ENCODE measurements at places on chromosomes 1 and 21. TPM values are rescaled to one million over a fixed set of nuclear protein-coding genes. Genes with fewer than 3 reads are reported as not detected.

The CBS gene
- 11.5 TPM for total RNA-seq

The AIRE gene
- not detected for total RNA-seq

The NBPF11 gene
- total RNA-seq = 5.1 TPM

The IL10 gene
- not detected for total RNA-seq

The CLCA4 gene
- total RNA-seq = not detected

The DRAXIN gene
- total RNA-seq = 0.05 TPM

The MAN1C1 gene
- total RNA-seq = 0.37 TPM

The ETV3 gene
- total RNA-seq = 11.6 TPM

The LRRN2 gene
- 16.9 TPM for total RNA-seq

The TEX50 gene
- total RNA-seq = not detected

The DDAH1 gene
- total RNA-seq = 8.0 TPM

The CD84 gene
- total RNA-seq = not detected

All from A549 treated with ZK216348 at 1 μM for 4 hours (cell line).